ENCODE measurements at places on chromosomes 5 and 9.

DNA sequence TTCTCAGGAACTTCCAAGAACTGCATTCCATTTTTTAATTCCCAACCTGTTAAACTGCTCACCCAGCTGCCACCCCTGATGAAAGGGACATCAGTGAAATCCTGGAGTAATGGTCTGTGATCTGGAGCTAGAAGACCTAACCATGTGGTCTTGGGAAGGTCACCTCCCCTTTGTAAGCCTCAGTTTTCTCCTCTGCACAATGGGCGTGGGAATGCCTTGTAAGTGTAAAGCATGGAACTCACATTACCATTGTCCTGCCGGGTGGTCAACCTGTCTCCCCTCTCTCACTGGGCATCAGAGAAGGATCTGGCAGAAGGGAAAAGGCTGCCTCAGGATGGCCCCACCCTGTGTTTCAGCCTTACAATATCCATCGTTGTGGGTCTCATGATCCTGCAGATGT lies 15.3 kb upstream of the CCDC180 start:
- DNase-seq: no peak

DNA sequence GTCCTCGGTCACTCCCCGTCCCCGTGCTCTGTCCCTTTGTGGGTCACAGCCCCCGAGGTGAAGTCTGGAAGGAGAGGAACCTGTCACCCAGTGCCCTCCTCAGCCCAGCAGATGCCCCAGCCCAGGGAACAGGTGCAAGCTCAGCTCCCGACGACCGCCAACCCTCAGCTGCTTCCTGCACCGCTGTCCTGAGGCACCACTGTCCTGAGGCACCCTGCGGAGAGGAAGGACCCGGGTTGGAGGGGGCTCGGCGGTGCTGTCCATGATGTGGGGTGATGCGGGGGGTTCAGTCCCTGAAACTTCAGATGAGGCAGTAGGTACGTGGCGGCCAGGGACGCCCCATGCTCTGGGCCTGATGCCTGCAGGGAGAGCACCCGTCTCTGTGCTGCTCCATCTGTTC lies 81.4 kb downstream of the COL5A1 start:
- DNase-seq: no peak

GRCh38 chr5:90379652-90380051 lies 29.9 kb downstream of the CETN3 start:
- DNase-seq: no peak

DNA sequence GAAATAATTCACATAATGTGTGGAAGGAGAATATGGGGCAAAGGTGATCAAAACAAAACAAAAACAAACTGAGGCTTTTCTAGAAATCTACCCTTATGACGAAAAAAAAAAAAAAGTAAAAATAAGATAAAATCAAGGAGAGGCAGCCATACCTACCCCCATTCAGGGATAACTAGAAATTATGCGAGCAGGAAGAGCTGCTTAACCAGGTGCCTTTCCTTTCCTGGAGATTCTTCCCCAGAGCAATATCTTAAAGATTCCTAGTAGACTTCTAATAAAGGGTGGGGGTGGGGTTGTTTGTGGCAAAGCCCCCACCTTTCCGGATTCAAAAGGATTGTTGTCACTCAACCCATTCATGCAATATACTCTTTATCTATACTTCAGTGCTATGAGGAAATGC lies 112.0 kb upstream of the IFNK start:
- no peak for DNase-seq

- no peak for DNase-seq
These were observed 126.8 kb upstream of the DMRT1 start for GRCh38 chr9:714675-715074.

DNA sequence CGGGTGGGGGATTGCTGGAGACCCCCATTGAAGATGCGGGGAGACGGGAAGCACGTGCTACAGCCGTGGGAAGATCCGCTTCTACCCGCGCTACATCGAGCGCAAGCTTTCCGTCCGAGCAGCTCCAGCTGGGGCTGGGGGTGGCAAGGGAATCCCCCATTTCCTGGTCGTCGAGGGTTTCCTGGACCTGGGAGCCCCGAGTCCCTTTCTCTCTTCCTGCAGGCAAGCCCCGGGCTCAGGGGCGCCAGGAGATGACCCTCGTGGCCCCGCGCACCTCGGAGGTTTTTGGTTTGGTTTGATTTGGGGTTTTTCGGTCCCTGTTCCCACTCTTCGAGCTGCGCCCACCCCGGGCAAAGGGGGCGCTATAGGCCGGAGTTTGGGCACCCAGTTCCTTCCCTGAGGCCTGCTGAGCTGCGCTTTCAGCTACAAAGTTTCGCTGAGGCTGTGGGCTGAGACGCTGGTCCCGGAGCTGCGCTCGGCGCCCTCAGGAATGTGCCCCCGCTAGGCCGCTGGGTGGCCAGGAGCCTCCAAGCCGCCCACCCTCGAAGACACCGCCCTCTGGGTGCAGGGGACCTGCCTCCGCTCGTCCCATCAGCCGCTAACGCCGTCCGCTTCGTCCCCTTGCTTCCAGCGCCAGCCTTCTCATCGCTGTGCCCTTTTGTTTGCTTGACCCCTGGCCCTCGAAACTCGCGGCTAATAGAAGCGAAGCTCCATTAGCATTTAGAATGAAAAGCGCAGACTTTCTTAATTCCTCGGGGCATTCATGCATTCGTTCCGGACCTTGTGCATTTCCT lies 2.9 kb downstream of the NR4A3 start:
- peak; percentile 68 for DNase-seq

GRCh38 chr5:124460642-124461041 lies 285.8 kb downstream of the ZNF608 start:
- DNase-seq: no peak

DNA sequence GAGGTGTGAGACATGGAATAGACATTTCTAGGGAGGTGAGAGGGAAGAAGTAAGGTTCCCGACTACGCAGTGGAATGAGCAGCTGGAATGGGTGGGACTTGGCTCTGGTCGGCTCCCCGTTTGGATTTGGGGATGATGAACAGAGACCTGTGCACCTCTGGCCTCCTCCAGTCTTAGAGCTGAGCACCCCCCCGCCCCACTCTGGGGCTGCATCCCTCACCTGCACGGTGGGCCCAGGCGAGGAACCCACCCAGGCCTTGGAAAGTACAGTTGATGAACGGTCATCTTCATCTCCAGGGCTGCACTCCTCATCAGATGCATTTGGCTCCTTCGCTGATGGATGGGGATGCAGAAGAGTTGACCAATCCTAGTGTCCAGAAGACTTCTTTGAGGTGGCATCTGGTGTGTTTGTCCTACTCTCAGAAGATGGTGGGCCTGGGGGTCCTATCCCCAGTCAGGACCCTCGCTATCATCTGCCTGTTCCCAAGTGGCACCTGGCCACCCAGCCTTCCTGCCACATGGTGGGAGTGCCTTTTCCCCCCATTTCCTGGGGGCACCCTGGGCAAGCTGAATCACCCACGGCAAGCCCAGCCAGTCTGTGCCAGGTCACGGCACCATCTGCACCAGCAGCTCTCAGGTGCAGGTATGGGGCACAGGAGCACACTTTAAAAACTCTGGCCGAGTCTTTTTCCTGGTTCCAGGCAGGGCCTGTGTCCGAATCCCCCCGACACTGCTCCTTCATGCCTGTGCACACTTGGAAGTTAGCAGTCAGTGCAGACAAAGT lies 70.5 kb downstream of the GTF3C4 start:
- DNase-seq: no peak

DNA sequence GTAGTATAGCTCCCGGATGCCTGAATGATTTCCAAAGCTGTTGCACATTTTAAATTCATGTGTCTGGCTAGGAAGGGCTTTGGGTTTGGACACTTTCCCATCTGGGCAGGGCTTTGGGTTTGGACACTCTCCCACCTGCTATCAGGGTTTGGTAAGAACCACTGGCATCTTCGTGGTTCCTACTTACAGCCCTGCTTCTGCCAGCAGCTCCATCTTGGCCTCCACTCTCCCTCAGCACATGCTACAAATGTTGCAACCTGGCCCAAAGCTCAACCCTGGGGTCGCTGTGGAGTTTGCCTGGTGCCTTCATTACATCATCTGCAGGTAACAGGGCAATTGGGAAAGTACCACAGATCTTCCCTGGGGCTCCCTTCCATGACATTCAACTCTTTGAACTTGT lies 3.5 kb downstream of the TMCO6 start:
- DNase-seq: no peak

- DNase-seq: no peak
These were observed 25.8 kb upstream of the CARNMT1 start for GRCh38 chr9:75053869-75054268.

DNA sequence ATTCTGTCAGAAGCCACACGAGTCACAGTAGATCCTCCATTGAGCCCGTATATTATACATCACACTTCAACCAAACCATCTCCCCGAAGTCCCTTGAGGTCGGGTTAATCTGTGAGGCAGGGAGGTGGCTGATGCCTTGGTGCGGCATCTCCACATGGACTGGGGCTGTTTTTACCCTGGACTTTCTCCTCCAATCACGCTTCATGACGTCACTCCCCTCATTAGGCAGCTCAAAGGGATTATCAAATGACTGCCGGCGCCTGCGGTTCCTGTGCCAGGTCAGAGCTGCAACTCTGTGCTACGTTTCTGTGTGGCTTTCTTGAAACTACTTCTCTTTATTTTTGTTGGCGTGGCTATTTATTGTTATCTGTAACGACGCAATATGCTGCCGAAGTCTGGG lies 53.7 kb downstream of the TMOD1 start:
- no peak for DNase-seq

DNA sequence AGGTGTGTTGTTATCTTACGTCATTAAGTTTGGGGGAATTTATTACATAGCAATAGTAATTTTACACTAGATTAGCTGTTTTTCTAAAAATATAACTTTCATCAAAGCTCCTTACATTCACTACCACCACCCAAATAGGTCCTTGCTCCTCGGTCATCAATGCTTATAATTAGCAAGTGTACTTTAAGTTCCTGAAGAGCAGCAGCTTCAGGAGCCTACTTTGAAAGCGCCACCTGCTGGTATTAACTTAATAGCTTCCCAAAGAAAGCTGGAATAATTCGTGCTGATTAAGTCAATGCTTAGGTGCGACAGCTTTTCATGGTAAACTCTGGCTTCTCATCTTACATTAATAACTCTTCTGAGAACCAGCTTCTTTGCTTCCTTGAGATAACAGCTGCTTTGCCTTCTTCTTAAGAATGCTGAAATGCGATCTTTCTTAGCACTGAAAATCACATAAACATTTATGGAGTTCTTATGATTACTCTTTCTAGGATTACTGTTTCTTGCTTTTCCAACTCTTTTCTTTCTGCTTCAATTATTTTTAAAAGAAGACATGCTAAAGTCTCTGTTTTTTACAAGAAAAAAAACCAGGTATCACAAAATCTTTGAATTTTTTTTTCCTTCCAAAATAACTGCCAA lies 10.0 kb upstream of the C5 start:
- DNase-seq: no peak

GRCh38 chr9:32578976-32579375 lies 6.0 kb upstream of the NDUFB6 start:
- no peak for DNase-seq

DNA sequence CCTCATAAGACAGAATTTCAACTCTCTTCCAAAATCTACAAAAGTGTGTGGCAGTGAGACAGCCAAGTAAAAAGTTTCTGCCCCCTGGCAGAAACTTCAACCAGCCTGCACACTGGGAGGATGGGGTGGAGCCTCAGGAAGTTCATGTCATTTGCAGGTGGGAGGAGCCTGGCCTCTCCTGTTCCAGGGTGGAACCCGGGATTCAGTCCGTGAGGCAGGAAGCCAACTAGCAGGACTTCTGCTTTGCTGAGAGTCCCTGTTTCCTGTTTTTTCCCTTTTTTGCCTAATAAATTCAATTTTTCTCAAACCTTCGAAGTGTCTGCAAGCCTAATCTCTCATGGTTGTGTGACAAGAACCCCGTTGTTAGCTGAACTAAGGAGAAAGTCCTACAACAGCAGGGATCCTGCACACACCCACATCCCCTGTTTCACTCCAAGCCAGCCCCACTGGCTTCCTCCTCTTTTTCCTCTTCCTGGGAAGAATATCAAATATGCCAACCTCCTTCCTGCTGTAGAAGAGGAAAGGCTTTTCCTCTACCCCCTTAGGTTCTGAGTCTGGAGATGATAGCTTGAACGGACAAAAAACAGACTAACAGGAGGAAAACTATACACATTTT lies 69.3 kb downstream of the ALDH7A1 start:
- no peak for DNase-seq

GRCh38 chr9:137879566-137880150 lies 2.1 kb downstream of the CACNA1B start:
- DNase-seq: no peak

GRCh38 chr5:136155761-136156160 lies 23.1 kb downstream of the SMAD5 start:
- no peak for DNase-seq

DNA sequence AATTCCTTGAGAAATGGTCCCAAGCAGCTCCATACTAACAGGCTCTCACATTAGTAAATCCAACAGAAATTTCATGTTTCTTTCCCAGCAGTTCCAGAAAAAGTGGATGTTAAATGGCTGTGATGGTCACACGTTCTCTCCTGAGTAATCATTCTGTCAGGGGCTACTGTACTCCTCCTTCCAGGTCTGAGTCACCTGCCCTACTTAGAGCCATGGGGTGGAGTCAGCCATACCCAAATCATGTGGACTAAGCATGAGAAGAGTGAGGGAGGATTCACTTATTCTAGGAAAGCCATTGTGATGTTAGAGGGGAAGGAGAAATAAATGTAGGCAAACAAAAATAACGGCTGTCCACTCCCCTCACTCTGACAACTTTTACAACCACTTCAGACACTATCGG lies 547.2 kb downstream of the CSNK1G3 start:
- no peak for DNase-seq

- no peak for DNase-seq
These were observed 12.8 kb downstream of the CCNI2 start for GRCh38 chr5:132760049-132760420.

DNA sequence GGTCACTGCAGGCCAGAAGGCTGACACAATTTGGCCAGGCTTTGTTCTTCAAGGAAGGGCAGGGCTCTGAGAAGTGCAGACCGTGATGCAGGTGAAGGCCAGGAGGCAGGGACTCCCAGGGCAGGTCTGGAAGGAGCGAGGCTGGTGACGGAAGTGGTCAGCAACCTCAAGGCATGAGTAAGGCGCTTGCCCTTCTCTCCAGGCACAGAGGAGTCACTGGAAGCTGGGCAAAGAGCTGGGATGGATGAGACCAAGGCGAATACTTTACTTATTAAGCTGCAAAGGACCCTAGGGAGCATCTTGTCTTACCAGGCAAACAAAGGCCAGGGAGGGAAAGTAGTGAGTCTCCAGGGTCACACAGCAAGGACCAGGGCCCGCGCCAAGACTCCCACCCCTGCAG lies 18.6 kb downstream of the IRF1 start:
- DNase-seq: no peak

DNA sequence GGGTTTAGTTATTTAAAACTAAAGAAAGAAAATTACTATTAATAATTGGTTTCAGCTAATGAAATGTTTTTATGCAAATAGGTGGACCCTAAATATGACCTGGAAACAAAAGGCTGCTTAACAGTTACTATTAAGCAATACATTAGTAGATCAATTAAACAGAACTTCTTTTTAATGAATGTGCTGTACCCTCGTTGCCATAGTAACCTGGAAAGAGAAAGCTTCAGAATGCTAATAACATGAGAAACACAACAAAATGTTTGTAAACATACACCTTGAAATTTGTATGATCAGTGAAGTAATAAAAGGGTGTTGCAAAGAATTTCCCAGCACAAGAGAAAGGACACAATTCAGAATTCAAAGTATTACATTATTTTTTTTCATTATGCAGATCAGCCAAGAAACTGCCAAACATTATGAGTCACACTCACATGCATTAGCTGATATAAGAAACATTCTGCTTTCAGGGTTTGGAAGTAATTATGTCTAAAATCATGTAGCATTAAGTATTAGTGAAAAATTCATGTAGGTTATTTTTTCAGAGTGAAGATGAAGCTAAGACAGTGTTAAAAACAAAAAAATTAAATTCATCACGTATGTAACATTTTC lies 348.3 kb downstream of the ISL1 start:
- DNase-seq: no peak

Data from activated naive CD4-positive, alpha-beta T cell treated with Interleukin-2 at 50 U/mL for 16 hours (primary cell).